Right renal pelvis (tissue), 4 donors: ENCODE measurements at places on chromosomes 7 and 10.

- DNase-seq, result no peak
Observed at GRCh38 chr7:46393142-46393541, 472.1 kb upstream of the IGFBP3 start.

GRCh38 chr7:86788948-86789347, 145.2 kb downstream of the GRM3 start:
- DNase-seq, result no peak

DNA sequence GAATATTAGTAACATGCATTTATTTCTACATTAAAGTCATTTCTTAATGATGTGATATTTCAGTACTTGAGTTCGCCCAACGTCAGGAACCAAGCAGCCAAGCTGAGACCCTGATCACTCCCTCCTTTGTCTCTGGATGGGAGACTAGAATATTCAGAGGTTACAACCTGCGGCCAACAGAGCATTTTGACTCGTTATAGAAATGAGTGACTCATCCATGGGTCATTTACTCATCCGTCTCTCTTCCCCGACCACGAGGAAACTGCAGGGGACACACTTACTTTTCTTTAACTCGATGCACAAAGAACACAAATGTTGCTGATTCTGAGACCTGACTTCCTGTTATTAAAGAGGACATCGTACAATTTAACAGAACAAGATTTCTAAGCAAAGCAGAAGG, 343.3 kb downstream of the FRMD4A start:
- no peak for DNase-seq

GRCh38 chr10:124595143-124595883, 133.7 kb downstream of the LHPP start:
- no peak for DNase-seq

GRCh38 chr10:73552819-73553715, 38.1 kb downstream of the USP54 start:
- DNase-seq, result no peak

DNA sequence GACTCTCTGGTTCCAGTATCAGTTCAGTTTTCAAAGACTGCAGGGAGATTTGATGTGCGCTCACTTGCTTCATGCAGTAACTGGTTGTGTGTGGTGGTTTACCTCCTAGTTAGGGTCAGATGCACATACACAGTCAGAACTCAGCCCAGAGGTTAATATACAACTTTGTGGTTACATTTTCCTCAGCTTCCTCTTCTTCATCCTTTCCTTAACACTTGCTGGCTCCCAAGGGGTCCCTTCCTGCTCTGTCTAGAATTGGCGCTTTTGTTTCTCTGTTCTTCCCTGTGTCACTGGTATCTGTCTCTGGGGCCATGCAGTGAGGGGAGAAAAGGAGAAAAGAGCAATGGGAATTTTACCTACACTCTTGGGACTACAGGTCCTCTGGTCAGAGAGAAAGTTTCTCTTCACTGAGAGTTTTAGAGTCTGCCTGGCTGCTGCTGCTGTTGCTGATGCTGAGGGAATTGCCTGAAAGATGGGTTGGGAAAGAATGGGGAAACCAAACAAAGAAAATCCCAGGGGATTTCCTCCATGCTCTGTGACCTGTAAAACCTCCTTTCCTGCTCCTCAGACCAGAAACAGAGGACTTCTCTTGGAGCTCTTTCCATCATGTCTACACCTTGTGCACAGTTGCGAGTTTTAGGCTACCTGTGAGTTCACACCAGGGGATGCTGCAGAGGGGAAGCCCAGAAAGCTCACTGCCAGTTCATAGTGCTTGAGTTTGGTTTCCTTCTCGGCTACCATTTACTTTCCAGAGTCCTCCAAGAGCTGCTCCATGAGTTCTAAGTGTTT, 74.6 kb downstream of the WDFY4 start:
- no peak for DNase-seq

- no peak for DNase-seq
Observed at GRCh38 chr10:27710014-27710413, 35.6 kb downstream of the MKX start.

DNA sequence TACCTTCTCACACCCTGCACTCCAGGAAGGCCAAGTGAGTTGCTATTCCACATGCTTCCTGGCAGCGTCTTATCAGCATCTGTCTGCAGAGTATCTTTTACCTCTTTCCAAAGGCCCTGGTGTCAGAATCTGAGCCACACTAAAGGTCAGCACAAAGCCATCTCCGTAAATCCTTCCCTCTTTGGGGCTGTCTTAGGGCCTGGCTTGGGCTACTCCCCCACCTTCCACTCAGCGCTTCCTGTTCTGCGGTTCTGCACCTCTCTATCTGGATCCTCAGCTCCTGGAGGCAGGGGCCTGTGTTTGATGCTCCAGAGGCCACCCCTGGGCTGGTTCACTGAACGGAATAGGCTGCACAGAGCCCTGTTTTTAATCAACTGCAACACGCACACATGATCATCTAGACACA, 334.8 kb upstream of the GALNT17 start:
- no peak for DNase-seq

- peak; percentile 71 for DNase-seq
Observed at GRCh38 chr7:90211391-90212148, at the start of gene STEAP2. STEAP2 (plus strand) TSS chr7:90211740; CDS start chr7:90225083, 13,343 bp downstream.

GRCh38 chr7:139721417-139721816, 56.4 kb downstream of the HIPK2 start:
- no peak for DNase-seq

DNA sequence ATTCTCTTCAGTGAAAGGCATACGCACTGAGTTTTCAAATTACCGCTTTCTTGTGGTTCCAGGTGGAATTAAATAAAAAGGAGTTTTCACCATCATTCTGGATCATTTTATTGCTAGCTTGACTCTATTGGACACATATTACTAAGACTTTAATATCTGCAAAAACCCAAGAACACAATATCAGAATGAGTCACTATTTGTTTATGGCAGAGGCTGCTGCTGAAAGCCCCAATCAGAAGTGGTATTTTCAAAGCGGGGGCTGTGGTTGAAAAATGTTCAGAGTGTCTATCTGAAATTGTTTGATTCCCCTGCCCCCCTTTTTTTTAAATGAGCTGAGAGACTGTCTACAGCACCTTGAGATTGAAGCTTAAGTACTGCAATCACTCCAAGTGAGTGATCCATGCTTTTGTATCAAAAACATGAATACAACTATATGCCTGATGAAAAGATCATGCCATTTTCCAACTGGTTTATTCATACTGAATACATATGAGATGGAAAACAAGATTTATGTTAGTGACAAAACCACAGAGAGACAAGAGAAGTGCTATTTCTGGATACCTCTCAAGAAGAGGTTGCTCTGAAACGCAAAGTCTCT, 376.4 kb downstream of the HTR7 start:
- DNase-seq, result no peak

DNA sequence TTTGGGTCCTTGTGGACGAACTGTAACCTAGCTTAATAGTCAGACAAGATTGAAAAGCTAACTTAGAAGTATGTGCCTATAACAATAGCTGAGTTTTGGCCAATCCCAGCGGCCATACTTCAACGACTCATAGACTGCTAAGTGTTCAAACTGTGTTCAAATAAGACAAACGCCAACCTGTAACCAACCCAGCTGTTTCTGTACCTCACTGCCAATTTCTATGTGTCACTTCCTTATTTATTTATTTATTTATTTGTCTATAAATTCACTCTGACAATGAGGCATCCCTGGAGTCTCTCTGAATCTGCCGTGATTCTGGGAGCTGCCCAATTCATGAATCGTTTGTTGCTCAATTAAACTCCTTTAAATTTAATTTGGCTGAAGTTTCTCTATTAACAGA, 21.7 kb downstream of the ST8SIA6 start:
- no peak for DNase-seq

DNA sequence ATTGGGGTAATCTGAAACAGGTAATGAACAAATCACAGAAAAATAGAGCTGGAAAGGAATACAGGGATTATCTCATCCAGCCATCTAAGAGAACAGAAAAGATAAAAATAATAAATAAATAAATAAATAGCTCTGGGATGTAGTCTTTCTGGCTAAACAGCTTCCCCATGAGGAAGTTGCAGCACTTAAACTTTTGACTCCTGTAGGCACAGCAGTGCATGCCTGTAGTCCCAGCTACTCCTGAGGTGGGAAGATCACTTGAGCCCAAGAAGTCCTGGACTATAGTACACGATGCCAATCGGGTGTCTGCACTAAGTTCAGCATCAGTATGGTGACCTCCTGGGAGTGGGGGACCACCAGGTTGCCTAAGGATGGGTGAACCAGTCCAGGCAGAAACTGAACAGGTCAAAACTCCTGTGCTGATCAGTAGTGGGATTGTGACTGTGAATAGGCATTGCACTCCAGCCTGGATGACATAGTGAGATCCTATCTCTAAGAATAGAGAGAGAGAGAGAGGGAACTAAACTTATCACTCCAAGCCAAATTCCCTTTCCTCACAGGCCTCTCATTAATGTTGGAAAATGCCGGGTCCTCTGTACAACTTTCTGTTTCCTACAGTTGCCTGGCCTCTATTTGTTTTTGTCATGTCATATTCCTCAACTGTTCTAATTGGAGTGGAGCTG, 61.7 kb upstream of the CDK13 start:
- no peak for DNase-seq

DNA sequence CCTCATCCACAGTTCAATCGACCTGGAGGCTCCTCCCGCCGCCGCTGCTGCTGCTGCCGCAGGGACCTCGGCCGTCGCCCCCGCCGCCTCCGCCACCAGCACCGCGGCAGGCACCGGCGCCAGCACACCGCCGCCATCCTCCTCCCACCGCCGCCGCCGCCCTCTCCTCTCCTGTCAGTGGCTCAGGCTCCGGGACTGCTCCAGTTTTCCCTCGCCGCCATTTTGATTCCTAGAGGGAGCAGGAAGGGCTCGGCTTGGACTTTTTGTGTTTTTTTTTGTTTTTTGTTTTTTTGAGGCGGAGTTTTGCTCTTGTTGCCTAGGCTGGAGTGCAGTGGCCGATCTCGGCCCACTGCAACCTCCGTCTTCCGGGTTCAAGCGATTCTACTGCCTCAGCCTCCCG, 3.0 kb upstream of the MCM10 start:
- DNase-seq, result no peak

DNA sequence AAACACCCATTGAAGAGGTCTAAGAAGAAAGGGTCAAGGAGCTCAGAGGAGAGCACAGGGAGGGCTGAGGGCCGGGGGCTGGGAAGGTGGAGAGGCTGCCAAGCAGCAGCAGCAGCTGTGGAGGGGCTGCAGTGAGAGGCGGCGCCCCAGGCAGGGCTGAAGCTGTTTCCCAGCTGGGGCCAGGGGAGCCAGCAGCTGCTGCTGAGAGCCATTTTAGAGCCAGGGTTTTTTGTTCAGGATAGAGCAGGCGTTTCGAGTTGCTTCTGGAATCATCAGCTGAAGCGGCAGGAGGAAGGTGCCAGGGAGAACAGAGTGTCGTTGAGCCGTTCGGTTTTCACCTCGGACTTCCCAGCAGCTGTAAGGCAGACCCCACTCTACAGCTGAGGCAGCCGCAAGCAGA, 62.7 kb downstream of the LANCL2 start:
- DNase-seq, result no peak

DNA sequence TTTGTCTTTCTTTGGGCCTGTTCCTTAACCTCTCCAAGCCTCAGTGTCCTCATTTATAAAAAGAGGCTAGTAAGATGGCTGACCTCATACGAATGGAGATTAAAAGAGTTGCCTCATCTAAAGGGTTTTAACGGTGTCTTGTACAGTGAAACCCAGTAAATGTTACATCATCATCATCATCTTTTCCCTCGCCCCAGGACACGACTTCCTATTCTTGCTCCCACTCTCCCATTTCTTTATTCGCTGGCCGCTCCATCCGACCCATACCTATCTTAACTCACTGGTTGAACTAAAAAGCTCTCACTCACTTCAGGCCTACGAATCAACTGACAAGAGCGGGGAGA, 554 bp downstream of the FRA10AC1 start:
- DNase-seq, result no peak
